ENCODE measurements at places on chromosomes 6 and 20.

DNA sequence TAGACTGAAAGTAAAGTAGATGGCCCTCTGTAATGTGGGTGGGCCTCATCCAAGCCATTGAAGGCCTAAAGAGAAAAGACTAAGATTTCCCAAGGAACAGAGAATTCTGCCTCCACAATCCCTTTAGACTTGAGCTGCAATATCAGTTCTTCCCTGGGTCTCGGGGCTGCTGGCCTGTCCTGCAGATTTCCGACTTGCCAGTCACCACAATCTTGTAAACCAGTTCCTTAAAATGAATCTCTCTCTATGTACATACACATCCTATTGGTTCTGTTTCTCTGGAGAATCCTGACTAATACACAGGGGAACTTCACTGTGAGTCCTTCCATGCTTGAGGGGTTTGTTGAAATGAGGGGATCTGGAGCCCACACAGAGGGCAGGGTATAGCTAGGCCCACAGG, 12.9 kb downstream of the CCDC170 start:
- DNase-seq, result no peak

DNA sequence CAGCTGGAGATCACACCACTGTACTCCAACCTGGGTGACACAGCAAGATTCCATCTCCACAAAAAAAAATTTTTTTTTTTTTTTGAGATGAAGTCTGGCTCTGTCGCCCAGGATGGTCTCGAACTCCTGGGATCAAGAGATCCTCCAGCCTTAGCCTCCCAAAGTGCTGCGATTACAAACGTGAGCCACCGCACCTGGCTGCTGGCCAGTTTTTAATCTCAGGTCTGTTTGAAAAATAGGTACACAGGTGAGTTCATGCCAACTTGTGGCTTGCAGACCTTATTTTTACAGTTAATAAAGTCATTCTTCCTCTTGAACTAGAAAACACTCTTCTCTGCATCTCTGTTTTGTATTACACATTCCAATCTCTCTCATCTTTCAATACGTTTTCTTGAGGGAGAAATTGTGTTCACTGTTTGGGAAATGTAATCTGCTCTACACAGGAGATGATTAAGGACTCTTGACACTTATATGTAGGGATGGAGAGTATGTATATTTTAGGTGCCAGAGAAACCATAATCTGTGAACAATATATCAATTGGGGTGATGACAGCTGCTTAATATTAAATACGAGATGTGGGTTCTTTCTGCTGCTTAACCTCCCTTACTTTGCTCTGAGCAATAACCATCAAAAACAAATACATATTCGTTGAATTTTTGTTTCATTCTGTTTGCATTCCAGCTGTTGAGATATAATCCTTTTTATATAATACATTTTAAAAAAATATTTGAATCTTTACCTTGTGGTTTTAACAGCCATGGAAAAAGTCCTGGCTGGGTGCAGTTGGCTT, 17.7 kb upstream of the RIPOR3 start:
- no peak for DNase-seq

- peak; percentile 85 for DNase-seq
Measured at GRCh38 chr6:11241793-11242201, 9.3 kb upstream of the NEDD9 start.

GRCh38 chr6:16420337-16420714, 181.9 kb downstream of the GMPR start:
- DNase-seq, result no peak

DNA sequence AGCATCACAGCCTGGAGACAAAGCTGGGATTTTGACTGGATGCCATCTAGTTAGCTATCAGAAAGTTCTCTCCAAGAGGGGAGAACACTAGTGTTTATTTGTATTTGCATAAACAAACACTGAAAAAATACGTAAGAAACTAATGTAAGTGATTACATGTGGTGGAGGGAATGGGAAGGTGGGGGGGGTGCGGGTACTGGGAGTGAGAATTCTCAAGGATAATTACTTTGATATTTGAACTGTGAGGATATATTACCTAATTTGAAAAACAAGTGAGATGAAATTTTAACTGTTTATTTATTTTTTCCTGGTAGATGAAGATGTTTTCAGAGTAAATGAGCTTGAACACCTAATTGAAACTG, 54.7 kb downstream of the VEGFA start:
- DNase-seq, result no peak

DNA sequence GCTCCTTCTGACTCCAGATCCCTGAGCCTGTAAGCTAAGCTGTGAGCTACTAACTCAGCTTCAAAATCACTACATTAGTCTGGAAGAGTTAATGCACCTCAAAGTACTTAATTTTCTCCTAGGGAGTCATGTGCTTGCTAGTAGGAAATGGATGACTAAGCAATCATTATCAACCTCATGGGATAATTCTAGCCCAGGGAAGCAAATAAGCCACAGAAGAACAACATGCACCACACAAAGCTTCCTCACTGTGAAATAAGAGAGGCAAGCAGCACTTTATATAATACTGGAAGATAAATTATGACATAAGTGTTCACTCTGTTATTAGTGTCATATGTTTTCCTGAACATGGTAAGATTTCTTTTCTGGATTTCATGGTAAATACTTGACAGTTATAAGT, 57.9 kb upstream of the RCAN2 start:
- DNase-seq, result no peak

DNA sequence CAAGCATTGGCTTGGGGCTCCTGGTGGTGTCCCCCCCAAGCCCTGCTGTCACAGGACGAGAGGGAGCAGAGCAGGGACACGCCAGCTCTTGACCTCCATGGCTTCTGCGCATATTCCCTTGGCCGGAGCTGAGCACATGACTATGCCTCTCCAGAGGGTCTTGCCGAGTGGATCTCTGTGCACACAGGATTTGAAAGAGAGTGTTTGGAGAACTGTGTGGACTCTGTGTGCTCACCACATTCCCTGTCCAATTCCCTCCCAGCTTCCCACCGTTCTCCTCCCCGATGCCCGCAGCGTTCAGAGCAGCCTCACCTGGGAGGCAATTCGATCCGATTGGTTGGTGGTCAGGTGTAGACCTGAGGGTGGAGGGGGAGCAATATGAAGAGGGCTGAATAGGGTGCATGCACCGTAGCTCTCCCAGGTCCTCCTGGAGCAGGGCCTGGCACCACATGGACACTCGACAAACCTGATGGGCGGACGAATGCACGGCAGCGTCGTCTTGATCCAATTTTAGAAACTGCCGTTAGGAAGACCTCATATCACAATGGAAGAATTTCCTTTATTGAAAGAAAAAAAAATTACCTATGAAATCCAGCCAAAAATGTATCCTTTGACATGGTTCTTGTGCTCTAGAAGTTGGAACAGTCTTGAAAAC, 287.8 kb downstream of the CDH4 start:
- DNase-seq, result no peak

DNA sequence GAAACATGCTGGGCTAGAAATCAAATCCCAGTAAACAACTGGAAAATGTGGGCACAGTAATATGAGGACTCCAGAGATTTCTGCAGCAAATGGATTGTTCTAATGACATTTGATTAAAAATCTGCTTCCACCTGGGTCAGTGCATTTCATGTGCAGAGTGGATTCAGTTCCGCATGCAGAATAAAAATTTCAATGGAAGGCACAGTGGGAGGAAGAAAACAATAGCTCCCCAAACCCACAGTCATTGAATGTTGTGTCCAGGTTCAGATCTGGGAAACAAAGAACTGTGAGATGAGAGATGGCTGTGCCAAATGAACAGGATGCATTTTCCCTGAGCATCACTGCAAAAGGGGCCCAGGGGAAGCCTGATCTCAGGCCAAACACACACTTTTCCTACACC, 403.1 kb downstream of the BTBD9 start:
- no peak for DNase-seq

GRCh38 chr6:44270526-44271405, 516 bp downstream of the TMEM151B start:
- DNase-seq, result peak; percentile 55

DNA sequence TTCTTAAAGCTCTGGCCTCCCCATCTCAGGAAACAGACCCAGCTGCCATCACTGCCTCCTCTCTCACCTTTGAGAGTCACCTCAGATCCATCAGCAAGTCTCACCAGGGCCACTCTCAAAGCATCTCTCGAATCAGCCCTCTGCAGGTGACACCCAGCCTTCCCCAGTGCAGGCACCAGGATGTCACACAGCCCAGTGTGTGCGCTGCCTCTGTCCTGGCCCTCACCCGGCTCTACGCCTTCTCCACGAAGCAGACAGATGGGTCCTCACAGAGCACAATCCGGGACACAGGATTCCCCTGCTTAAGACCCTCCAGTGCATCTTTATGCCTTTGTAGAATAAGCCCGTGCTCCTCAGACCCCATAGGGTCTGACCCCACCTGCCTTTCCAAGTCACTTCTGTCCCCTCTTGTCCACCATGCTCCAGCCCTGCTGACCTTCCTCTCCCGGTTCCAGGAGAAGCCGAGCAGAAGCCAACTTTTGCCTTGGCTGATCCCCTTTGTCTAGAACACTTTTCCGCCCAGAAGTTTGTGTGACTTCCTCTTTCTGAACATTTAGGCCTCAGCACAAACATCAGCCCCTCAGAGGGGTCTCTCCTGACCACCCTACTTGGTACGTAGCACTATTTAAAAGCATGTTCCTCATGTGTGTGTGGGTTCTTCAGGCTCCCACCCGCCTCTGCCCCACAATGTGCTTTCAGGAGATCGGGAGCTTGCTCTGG, 60.2 kb downstream of the PSMG4 start:
- DNase-seq, result no peak

DNA sequence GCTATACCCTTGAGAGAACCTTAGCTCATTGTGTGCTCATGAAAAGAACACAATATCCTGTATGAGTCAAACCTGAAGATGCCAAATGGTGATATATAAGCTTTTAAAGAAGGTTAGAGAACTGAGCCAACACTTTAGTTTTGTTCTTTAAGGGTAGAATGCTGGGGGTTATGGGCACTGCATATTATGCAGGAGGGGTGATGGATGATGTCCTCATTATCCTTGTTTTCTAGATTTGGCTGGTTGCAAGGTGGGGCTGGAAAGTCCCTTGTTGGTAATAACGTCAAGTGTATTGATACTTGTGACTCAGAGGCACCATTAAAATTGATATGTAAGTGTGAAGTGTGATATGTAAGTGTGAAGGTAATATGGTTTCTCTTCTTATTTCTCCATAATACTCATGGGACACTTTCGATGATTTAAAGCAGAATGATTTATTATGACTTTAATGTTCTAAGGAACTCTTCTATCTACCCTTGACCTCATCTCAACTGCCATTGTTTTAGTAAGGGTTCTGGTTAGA, 113.7 kb upstream of the DTNBP1 start:
- no peak for DNase-seq

DNA sequence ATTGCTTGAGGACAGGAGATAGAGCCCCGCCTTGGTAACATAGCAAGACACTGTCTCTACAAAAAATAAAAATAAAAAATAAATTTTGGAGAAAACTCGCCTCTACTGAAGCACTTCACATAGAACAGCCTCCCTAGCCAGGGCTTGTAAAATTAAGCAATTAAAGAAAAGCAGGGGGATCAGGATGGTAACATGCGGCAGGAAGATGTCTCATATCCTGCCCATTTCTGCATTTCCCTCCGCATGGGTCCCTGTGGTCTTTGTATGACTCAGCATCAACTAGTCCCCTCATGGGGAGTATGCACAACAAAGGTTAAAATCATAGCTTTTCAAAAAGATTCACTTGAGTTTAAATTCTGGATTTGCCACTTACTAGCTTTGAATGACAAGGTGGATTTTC, 379.0 kb downstream of the EPHA7 start:
- DNase-seq, result no peak

DNA sequence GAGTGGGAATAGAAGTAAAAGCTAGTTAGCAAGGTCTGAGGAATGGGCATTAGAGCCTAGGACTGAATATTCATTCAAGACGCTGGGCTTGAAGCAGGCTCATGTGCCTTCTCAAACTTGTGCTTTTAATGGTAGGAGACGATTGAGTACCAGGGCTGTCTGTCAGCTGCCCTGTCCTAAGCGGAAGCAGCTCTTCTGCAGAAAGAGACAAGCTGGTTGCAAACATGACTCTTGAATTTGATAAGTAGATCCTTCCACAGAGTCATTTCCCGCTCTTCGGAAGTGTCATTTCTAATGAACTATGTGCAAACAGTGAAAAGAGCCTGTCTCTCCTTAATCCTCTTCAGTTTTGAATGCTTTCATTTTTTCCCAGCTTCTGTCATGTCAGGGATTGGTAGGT, 176.4 kb downstream of the TFAP2B start:
- no peak for DNase-seq

- DNase-seq, result no peak
Measured at GRCh38 chr20:63543131-63543530, 4.4 kb downstream of the SRMS start.

DNA sequence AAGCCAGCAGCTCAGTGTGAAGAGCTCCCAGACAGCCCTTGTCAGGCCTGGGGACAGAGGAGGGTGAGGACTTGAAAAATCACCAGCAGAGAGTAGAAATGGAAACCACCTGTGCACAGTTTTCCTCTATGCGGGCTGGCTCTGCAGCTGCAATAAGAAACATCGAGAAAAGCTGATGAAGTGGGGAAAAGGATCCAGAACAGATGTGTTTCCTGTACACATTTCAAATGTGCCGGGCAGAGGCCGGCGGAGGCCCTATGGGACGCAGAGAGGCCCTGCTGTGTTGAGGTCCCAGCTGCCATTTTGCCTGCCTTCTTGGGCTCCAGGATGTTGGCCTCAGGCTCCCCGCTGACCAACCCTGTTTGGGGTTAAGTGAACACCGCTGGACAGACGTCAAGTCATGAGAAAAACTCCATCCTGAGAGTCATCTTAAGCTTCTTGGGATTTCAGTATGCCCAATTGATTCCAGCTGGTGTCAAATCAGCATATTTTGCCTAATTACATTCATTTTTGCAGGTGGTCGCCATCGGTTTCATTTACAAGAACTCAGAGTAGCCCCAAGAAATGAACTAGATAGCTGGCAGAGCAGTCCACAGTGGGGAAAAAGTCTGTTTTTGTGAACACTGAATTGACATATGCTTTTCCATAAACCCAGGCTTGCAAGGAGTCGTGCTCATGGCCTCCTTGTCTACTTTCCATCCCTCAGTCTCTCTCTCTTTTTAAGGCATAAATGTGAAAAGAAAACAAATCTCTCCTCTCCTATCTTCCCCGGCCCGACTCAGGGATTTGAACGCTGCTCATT, 150.4 kb upstream of the PHACTR3 start:
- no peak for DNase-seq

- peak; percentile 60 for DNase-seq
Measured at GRCh38 chr6:53258774-53259155, 90.0 kb downstream of the ELOVL5 start.

- DNase-seq, result no peak
Measured at GRCh38 chr6:167293590-167294091, 2.5 kb downstream of the UNC93A start.

- peak; percentile 87 for DNase-seq
Measured at GRCh38 chr20:52191916-52192718, 538 bp upstream of the ZFP64 start.

- DNase-seq, result no peak
Measured at GRCh38 chr20:29409833-29410805, 1847.3 kb upstream of the DEFB115 start.

GRCh38 chr6:138410048-138410735, 6.2 kb downstream of the HEBP2 start:
- DNase-seq, result no peak

GRCh38 chr6:157316871-157317814, 6.2 kb downstream of the TMEM242 start:
- DNase-seq, result no peak

Measured in mesendoderm (in vitro differentiated cells).